ENCODE measurements at places on chromosomes 7 and 10.

- DNase-seq = no peak
Observed at GRCh38 chr10:108469940-108470339, 1305.4 kb upstream of the SORCS1 start.

- DNase-seq = no peak
Observed at GRCh38 chr7:35593899-35594298, 101.0 kb downstream of the HERPUD2 start.

GRCh38 chr7:87645446-87645845, 17.2 kb downstream of the RUNDC3B start:
- no peak for DNase-seq

- DNase-seq = no peak
Observed at GRCh38 chr10:63348245-63348850, 117.4 kb downstream of the JMJD1C start.

DNA sequence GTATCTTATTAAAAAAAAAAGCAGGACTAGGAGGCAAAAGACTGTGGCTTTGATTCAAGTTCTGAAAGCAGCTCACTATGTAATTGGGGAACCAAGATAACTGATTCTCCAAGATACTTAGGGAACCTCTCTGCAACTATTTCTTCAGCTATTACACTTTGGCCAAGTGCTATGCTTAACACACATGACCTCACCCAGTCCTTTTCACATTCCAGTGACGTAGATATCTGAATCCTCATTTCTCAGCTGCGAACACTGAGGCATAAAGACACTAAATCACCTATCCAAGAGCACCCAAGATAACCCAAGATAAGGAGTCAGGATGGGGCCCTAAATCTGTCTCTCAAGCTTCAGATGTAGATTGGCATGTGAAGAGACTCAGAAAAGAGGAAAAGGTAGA, 133.6 kb downstream of the GLI3 start:
- DNase-seq = no peak

DNA sequence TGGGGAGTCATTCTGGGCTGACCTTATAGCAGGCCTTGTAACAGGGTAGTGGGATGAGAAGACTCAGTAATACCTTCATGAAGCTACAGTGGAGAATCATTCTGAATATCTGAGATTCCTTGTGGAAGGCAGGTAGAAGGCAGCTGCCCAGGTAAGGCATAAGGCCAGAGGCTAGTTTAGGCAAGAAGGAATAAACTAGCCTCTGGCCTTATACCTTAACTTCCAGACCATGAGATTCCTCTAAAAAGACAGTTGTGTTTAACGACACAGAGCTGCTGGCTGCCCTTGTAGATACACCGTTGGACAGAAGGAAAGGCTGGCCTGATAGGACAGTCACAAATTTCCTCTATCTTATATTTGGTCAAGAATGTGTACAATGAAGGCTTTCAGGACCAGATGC, 268.2 kb downstream of the PLXDC2 start:
- DNase-seq = no peak

GRCh38 chr10:79181227-79181626, 112.5 kb downstream of the ZMIZ1 start:
- no peak for DNase-seq

GRCh38 chr7:148828965-148829364, 55.1 kb downstream of the EZH2 start:
- DNase-seq = no peak

GRCh38 chr10:112954974-112955581, 5.0 kb downstream of the TCF7L2 start:
- DNase-seq = no peak

DNA sequence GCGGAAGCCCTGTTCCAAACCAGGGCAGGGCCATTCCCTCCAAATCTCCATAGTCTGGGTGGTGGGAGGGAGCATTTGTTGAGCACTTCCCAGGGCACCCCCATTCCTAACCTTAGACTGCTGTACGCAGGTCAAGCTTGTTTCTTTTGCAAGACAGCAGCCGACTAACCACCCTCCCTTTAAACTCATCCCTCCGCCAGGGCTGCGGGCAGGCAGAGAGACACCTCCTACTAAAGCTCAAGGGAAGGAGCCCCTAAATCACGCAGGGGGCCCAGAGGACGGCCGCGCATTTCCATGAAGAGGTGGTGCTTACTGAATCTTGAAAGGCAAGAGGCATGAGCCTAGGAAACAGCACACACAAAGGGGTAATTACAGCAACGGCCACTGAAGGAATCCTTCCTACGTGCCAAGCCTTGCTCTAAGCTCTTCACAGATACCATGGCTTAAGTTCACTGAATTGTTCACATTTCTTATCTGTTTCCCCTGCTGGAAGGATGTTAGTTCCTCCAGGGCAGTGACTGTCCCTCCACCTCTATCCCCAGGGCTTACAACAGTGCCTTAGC, 90.0 kb downstream of the PROSER2 start:
- DNase-seq = no peak

DNA sequence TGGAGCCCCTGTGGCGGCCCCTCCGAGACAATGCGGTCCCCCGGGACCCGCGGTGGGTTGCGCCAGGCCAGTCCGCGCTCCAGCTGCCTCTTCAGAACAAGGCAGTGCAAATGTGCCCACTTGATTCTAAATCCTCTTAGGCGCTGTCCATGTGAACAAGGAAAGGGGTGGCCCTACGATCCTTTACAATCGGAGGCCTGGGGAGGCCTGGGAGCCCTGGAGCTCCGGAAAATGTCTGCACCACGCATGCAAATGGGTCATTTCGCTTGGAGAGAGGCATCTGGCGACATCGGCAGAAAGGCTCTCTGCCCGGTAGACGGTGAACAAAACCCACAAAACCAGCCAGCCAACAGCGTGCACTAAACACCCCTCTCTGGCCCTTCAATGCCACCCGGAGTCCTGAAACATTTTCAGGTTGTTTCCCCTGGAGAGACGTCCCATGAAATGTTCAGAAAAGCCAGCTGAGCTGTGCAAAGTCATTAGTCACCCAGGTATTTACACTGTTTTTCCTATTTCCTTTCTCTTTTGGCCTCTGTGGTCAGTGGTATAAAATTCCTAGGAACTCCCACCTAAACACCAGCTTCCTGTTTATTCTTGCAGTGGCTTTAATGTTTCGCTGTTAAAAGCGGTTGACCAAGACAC, 102.8 kb upstream of the ZNF438 start:
- peak; percentile 5 for DNase-seq

DNA sequence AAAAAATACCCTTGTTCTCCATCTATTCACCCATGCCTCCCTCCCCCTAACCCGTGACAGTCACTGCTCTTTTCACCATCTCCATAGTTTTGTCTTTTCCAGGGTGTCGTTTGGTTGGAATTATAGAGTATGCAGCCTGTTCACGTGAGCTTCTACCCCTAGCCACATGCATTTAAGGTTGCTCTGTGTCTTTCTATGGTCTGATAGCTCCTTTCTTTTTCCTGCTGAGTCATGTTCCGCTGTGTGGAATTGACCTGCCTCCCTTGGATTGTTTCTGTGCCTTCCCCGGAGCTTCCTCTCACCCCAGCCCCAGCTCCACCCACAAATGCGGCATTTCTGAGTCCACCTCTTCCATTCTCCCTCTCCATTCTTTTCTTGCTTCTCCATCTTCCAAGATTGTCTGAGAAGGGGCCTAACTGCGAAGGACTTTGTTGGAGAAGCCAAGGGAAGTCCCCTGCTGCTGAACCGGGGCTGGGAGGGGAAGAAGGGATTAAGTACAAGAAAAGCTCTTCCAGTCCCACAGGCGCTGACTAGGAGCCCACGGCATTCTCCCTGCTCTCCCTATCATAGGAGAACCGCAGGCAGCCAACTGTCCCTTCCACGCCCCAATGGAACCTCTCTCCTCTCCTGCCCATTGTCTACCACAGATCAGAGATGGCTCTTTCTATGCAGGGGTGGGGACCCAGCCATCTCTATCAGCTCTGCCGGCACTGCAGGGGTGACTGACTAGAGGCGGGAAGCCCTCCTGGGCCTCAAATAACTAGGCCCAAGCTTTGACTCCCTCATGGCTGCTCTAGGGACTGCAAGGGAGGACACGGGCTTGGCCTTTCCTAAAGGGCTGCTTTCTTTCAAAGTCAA, 87.5 kb upstream of the ANLN start:
- DNase-seq = no peak

DNA sequence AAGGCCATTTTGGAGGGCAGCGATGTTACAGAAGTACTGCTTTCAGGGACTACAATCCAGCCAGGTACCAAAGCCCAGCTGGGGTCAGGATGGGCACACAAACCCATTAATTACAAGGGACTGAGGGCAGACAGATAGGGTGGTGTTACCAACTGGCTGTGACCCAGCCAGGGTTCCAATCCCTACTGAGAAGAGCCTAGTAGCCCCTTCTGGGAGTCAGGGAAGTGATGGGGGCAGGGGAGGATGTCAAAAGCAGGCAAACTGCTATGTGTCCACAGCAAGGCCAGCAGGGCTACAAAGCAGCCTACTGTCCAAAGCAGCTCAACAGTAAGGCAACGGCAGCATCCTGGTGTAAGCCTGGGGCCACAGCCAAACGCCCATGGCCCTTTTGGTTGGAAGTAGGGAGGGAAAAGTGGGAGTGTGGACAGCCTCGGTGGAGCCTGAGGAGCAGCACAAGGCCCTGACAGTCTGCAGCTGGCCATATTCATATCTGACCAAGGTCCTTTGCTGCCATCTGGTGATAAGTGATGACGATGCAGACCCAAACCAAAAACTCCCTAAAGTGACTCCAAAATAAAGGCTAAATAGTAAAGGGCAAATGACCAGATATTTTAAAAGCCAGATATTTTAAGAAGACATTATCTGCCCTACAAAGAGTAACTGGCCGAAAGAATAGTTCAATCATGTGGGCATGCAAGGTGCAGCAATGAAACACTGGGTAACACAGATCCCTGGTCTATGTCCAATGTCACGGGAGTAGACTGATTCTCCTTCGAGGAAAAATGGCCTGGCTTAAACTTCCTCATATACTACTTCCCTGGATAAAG, 56.9 kb downstream of the XPNPEP1 start:
- DNase-seq = no peak

GRCh38 chr7:1098243-1099153, 10.6 kb downstream of the GPER1 start:
- no peak for DNase-seq

GRCh38 chr10:30991647-30992011, 40.0 kb downstream of the ZNF438 start:
- DNase-seq = no peak

GRCh38 chr7:76425156-76425555, 406 bp downstream of the ZP3 start:
- DNase-seq = no peak

DNA sequence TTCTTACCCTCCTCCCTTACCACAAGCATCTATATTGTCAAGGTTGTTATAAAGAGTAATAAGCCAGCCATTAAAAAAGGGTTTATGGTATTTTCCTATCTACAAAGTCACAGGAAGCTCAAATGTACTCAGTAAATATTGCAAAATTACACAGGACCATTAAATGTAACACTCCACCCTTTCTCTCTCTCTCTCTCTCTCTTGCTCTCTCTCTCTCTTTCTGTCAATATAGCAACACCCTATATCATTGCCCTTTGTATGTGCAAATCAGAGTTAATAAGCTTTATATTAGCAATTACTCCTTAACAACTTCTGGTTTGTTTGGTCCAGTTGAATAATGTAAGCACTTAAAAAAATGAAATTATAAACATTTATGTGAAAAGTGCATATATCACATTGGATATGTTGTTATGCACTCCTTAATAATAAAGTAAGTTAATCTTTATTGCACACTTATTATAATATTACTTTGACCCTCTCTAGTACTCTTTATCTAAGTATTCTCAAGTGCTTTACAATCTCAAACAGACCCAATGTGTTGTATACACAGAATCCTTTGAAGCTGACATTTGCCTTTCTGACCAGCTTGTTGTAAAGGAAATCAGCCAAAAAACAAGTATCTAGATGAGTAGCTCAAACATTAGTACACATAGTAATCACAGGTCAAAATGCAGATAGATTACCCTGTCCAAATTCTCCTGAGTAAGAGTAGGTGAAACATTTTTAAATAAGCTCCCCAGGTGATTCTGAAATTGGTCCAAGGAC, 93.2 kb downstream of the CFTR start:
- no peak for DNase-seq

- DNase-seq = no peak
Observed at GRCh38 chr7:2193575-2194305, 39.0 kb downstream of the MAD1L1 start.

DNA sequence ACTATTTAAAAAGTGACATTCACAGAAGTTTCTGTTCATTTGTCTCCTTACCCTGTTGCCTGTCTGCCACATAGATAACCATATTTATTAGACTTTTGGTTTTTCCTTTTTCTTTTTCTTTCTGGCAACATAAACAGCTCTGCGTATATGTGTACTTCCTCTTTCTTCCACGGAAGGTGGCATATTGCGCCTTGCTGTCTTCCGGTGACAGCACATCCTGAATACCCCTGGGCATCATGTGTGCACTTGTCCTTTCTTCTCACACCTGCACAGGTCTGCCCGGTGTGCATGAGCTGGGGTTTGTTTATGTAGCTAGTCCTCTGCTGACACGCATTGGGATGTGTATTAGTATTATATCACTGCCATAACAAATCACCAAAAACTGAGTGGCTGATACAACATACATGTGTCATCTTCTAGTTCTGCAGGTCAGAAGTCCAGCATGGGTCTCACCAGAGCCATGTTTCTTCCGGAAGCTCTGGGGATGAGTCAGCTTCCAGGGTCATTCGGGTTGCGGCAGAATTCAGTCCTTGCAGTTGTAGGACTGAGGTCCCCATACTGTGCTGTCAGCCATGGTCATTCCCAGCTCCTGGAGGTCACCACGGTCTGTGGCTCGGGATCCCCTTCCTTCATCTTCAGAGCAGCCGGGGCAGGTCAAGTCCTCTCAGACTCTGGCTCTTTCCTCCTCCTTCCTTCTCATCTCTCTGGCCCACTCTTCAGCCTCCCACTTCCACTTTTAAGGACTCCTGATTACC, 596.0 kb upstream of the FOXK1 start:
- no peak for DNase-seq

- no peak for DNase-seq
Observed at GRCh38 chr7:156152390-156152789, 340.1 kb upstream of the SHH start.

- no peak for DNase-seq
Observed at GRCh38 chr10:118870467-118871243, 115.9 kb upstream of the CACUL1 start.
